ENCODE measurements at places on chromosomes 6 and 20. TPM values are rescaled to one million over a fixed set of nuclear protein-coding genes. Genes with fewer than 3 reads are reported as not detected.

DNA sequence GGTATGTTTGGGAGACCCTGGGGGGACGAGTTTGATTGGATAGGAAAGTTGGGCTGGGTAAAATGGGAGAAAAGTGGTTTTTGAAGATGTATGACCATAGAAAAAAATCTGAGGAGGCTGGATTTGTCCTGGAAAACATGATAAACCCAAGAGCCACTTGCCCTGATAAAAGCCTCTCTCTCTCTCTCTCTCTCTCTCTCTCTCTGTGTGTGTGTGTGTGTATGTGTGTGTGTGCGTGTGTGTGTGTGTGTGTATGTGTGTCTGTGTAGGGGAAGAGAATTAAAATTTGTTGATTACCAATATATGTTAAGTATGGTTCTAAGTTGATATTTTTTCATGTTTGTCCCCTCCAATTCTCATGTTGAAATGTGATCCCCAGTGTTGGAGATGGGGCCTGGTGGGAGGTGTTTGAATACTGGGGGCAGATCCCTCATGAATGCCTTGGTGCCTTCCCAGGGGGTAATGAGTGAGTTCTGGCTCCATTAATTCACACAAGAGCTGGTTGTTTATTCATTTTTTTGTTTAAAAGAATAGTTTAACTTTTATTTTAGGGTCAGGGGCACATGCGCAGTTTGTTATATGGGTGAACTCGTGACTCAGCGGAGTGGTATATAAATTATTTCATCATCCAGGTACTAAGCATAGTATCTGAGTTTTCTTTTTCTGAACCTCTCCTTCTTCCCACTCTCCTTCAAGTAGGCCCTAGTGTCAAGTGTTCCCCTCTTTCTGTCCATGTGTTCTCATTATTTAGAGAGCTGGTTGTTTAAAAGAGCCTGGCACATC is 208.8 kb downstream of the TFAP2B start:
- H3K27ac ChIP-seq = no peak overlapping the region
- H3K27me3 ChIP-seq = no peaks in the 10 kb centered on the region
- H3K4me1 ChIP-seq = no peaks in the 10 kb centered on the region
- DNase-seq = no peak

DNA sequence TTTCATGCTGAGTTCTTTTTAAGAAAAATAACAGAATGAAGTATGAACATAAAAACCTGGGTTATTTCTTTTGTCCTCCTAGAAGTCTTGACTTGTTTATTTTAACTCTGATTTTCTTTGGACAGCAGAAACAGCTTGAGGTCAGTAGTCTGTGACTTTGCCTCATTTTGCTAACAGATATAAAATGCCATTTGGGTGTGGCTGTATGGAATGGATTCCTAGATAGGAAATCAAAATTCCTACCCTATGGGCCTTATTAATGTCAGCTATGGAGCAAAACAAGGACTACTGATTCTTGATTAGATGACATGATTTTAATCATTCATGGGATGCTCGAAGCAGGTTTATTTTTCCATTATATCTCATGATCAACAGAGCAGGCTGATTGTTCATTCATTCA is 46.8 kb upstream of the TENT5A start:
- no peaks in the 10 kb centered on the region for H3K36me3 ChIP-seq
- H3K4me3 ChIP-seq = no peak overlapping the region
- no peaks in the 10 kb centered on the region for H3K27me3 ChIP-seq
- no peak overlapping the region for H3K27ac ChIP-seq
- no peaks in the 10 kb centered on the region for H3K4me1 ChIP-seq

GRIK2 gene
- total RNA-seq = 6.7 TPM

DNA sequence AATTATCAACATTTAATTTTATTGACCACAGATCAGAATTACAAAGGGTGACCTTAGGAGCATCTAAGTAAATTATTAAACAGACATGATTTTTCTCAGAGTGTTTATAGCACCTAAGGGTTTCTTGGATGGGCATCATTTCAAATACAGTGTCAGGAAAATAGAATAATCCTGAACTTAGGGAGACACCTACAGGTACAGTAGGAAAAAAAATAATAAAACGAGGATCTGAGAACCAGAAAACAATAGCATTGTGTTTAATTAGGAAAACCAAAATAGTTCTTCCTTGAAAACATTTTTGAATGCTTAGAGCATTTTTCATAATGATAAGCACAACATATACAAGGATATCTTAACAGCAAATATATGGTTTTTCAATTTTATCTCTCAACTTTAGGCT is 39.2 kb downstream of the MMUT start:
- no peak for DNase-seq
- no peaks in the 10 kb centered on the region for H3K27me3 ChIP-seq
- H3K36me3 ChIP-seq = no peaks in the 10 kb centered on the region
- no peak overlapping the region for H3K4me3 ChIP-seq
- H3K4me1 ChIP-seq = no peaks in the 10 kb centered on the region

GRCh38 chr6:134482593-134483270 is 164.8 kb upstream of the SGK1 start:
- no peaks in the 10 kb centered on the region for H3K36me3 ChIP-seq
- no peaks in the 10 kb centered on the region for H3K27me3 ChIP-seq
- DNase-seq = no peak
- peak overlapping the region; percentile 51 for H3K27ac ChIP-seq
- H3K4me1 ChIP-seq = peaks cover 15% of the 10 kb centered on the region

GRCh38 chr20:37042986-37043972 is 52.5 kb downstream of the RBL1 start:
- H3K4me3 ChIP-seq = no peak overlapping the region
- no peaks in the 10 kb centered on the region for H3K27me3 ChIP-seq
- H3K4me1 ChIP-seq = no peaks in the 10 kb centered on the region
- DNase-seq = no peak
- H3K27ac ChIP-seq = no peak overlapping the region

DNA sequence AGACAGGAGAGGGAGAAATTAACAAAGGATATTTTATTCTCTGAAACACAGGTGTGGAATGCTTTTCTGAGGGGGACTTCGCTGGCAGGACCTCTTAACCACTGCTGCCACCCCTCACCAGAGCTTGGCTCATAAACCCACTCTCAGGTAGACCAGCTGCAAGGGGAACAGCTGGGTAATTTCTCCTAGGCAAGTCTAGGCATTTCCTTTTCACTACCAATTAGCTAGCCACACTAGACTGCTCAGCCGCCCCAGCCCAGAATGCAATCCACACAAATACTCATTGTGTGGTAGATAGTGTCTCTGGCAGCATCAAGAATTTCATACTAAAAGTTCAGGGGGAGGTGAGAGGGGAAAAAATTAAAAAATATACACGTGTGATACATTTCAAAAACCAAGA is 267.6 kb upstream of the ID4 start:
- H3K4me1 ChIP-seq = no peaks in the 10 kb centered on the region
- DNase-seq = no peak
- H3K27ac ChIP-seq = no peak overlapping the region

DNA sequence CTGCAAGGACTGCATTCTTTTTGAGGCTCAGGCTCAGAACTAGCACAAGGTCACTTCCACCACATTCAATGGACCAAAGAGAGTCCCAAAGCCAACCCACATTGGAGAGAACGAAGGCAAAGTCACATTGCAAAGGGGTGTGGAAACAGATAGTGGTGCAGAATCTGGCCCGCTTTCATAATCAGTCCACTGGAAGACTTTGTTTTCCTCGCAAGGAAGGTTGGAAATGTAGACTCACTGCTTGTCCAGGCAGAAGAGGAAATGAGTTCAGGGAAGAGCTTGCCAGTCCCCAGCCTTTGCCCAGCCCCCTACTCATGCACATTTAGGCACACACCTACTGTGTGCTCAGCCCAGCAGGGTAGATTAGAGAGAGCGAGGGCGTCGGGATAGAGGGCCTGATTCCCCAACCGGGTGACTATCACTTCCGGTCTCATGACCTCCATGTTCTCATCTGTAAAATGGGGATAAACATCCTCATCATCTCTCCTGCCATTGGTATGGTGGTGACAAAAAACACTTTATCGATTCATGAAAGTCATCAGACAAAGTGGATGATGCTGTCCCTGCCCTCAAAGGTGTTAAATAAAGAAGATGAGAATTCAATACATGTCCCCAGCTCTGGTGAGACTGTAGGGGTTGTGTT is 24.3 kb upstream of the CCN5 start:
- H3K27ac ChIP-seq = peak overlapping the region; percentile 85
- no peaks in the 10 kb centered on the region for H3K27me3 ChIP-seq
- no peak overlapping the region for H3K4me3 ChIP-seq
- DNase-seq = peak; percentile 32
- H3K4me1 ChIP-seq = peaks cover 54% of the 10 kb centered on the region

GRCh38 chr6:43269273-43270007 is 26.2 kb downstream of the TTBK1 start:
- peak overlapping the region; percentile 24 for H3K4me3 ChIP-seq
- peak; percentile 60 for DNase-seq
- peaks cover 6% of the 10 kb centered on the region for H3K27me3 ChIP-seq
- no peaks in the 10 kb centered on the region for H3K36me3 ChIP-seq
- H3K4me1 ChIP-seq = peaks cover 17% of the 10 kb centered on the region

GRCh38 chr6:44353336-44353735 is 10.9 kb downstream of the SPATS1 start:
- no peak overlapping the region for H3K4me3 ChIP-seq
- no peaks in the 10 kb centered on the region for H3K36me3 ChIP-seq
- no peaks in the 10 kb centered on the region for H3K27me3 ChIP-seq
- H3K4me1 ChIP-seq = no peaks in the 10 kb centered on the region
- no peak for DNase-seq
- H3K27ac ChIP-seq = no peak overlapping the region

- H3K27me3 ChIP-seq = no peaks in the 10 kb centered on the region
- no peak overlapping the region for H3K27ac ChIP-seq
- no peak overlapping the region for H3K4me3 ChIP-seq
- no peaks in the 10 kb centered on the region for H3K36me3 ChIP-seq
- no peak for DNase-seq
These were observed 931.1 kb downstream of the C6orf118 start for GRCh38 chr6:164378330-164378729.

- peak overlapping the region; percentile 62 for H3K27ac ChIP-seq
- peaks cover 6% of the 10 kb centered on the region for H3K4me1 ChIP-seq
- H3K36me3 ChIP-seq = no peaks in the 10 kb centered on the region
- no peak for DNase-seq
- peak overlapping the region; percentile 8 for H3K4me3 ChIP-seq
- H3K27me3 ChIP-seq = no peaks in the 10 kb centered on the region
These were observed 146.0 kb upstream of the BEND6 start for GRCh38 chr6:56808871-56809359.

COQ3 gene
- total RNA-seq = 39.1 TPM

DNA sequence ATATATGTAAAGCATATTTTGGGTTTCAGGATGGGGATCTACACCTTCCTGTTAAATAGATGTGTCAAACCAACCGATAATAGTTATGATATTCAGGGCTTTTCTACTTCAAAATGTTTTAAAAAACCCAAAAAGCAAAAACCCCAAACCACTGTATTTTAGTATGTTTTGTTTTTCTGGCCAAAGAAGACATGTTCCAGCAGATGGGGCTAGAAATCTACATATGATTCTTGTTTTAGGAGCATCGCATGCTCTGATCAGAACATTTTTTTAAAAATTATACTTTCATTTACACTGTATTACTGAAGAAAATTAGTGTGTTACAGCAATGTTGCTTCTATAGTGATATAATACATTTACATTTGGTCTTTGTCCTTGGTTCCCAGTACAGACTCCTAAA is 11.0 kb downstream of the RMND1 start:
- H3K27ac ChIP-seq = peak overlapping the region; percentile 40
- H3K4me3 ChIP-seq = no peak overlapping the region
- H3K27me3 ChIP-seq = no peaks in the 10 kb centered on the region
- H3K4me1 ChIP-seq = no peaks in the 10 kb centered on the region
- H3K36me3 ChIP-seq = no peaks in the 10 kb centered on the region

LIME1 gene
- total RNA-seq = 3.9 TPM

- no peak overlapping the region for H3K27ac ChIP-seq
- H3K4me3 ChIP-seq = no peak overlapping the region
- H3K4me1 ChIP-seq = no peaks in the 10 kb centered on the region
- H3K36me3 ChIP-seq = no peaks in the 10 kb centered on the region
- no peak for DNase-seq
- H3K27me3 ChIP-seq = no peaks in the 10 kb centered on the region
These were observed 183.6 kb upstream of the FLRT3 start for GRCh38 chr20:14521016-14521415.

- H3K27ac ChIP-seq = peak overlapping the region; percentile 76
- no peaks in the 10 kb centered on the region for H3K27me3 ChIP-seq
- no peaks in the 10 kb centered on the region for H3K36me3 ChIP-seq
These were observed 25.4 kb upstream of the ASIP start for GRCh38 chr20:34215711-34216381.

Data from heart left ventricle (tissue), 16 donors.